HCT116 (cell line): ENCODE measurements at places on chromosomes 1 and 21.

GRCh38 chr1:229991104-229991513 is 75.9 kb upstream of the GALNT2 start:
- no peak for DNase-seq

DNA sequence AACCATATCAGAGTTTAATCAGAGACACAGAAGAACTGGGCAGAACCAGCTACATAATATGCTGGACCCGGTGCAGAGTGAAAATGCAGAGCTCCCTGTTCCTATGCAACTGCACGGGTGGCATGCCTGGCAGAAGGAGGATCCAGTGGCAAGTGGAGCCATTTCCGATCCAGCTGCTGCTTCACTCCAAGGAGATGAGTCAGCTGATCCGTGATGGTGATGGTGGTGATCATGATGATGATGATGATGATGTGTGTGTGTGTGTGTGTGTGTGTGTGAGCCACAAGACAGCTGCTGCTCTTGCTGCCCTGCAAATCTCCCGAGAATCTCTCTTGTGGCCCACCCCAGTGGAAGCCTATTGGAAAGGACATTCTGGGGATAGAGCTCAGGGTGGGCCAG is 133.0 kb downstream of the URB2 start:
- DNase-seq, result no peak

- no peak for DNase-seq
Observed at GRCh38 chr1:198486903-198487302, 53.6 kb downstream of the ATP6V1G3 start.

DNA sequence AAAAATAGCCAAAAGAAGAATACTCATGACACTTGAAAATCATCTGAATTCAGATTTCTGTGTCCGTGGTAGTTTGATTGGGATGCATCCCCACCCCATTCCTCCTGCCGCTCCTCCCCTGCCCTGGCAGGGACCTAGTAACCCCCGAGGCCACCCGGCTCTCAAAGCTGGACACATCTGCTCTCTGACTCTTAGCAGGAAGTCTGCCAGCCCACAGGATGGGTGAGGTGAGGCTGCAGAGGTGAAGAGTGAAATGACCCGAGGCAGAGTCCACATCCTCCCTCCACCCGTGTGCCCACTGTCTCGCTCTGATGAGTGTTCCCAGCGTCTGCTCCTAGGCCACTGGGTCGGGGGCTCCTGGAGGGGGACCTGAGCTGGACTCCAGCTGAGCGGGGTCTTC is 308.5 kb upstream of the VAMP3 start:
- DNase-seq, result no peak

- DNase-seq, result no peak
Observed at GRCh38 chr1:24123611-24124010, 11.7 kb upstream of the MYOM3 start.

DNA sequence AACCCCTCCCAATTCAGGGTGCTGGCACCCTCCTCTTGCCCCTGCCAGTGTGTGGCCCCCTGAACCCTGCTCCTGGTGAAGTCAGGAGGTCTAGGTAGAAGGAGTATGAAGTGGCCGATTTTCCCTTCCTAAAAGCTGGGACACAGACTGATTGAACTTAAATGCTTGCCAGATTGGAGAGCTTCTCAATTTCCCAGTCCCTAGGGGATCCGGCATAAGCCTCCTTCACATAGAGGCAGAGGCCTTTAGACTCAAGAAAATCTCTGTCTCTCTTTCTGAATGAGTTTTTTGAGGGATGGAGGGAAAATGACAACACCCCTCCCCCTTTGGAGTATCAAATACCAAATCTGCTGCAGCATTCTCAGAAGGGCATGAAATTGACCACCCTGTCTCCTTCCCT is 51.5 kb downstream of the SYT2 start:
- DNase-seq, result no peak

GRCh38 chr1:234978397-234979295 is 150.0 kb downstream of the TOMM20 start:
- DNase-seq, result peak; percentile 63

DNA sequence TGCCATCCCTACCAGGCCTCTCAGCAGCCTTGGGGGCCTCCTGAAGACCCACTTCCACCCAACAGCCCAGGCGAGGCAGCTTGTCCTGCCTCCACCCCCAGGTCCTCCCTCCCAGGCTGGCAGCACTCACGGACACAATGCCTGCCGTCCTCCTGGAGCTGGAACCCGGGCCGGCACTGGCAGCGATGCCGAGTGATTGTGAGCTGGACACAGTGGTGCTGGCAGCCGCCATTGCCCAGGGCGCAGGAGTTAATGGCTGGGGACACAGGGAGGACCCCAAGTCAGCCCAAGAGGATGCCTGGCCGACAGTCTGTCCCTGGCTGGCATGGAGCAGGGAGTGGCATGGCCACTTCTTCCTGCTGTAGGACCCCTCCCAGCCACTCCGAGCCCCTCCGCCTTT is 60.8 kb downstream of the ARHGEF16 start:
- no peak for DNase-seq

DNA sequence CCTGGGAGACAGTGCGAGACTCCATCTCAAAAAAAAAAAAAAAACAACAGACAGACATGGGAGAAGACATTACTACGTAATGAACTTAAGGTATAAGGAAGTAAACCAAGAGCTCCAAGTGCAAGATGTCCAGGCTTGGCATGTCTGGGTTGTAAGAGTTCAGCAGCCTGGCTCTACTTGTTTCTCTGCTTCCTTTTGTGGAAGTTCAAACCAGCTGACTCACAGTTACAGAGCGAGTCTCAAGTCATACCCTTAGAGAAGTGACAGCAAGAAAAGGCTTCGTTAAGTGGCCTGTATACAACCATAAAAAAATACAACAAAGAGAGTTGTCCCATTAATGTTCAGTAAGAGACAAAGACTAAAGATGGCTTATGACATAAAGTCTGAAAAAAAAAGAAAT is 1.3 kb downstream of the RIT1 start:
- no peak for DNase-seq

- no peak for DNase-seq
Observed at GRCh38 chr1:66028035-66028434, 235.3 kb downstream of the PDE4B start.
